Right renal cortex interstitium (tissue), 3 donors: ENCODE measurements at places on chromosomes 5 and 9. TPM values are rescaled to one million over a fixed set of nuclear protein-coding genes. Genes with fewer than 3 reads are reported as not detected.

GRCh38 chr5:138465261-138466124 is at the start of gene EGR1:
Gene EGR1, plus strand, starts transcription at chr5:138465479. Its CDS starts 283 bp downstream, at chr5:138465762.
- peak; percentile 88 for DNase-seq

PCDHB14 gene
- polyA plus RNA-seq, result 7.2 TPM

- no peak for DNase-seq
Observed at GRCh38 chr5:63687854-63688516, 274.3 kb downstream of the HTR1A start.

- no peak for DNase-seq
Observed at GRCh38 chr5:77957-78804, 13.8 kb upstream of the PLEKHG4B start.

GRCh38 chr9:3215658-3216057 is 310.1 kb downstream of the RFX3 start:
- DNase-seq, result no peak

GRCh38 chr5:135372654-135373381 is 26.2 kb downstream of the MACROH2A1 start:
- DNase-seq, result no peak

DNA sequence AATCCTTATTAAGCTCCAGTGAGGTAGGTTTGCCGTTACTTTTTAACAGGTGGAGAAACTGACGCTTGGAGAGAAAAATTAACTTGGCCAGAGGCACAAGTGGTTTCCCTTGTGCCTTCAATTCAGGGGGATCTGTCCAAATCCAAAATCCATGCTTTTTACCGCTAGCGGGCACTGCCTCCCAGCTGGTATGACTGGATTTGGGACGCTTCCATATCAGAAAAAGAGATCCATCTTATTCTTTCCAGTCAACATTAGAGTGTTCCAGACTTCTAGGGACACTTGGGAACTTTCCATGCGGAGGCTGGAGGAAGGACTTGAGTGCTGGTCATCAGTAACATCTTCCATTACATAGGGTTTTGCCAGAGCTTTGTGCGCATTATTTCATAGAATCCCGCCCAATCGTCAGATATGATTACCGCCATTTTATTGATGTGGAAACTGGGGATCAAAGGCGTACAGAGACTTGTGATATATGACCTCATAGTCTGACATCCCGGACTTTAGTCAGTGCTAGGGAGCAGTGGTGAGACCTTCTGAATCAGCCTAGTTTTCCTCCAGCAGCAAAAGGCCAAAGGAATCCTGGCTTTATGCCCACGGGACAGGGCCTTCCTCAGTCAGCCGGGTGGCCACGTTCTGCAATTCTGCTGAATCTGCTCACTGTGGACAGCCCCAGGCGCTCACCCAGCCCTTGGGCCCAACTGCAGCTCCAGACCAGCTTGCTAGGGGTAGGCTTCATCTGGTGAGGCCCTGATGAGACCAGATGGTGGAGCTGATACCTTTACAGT is 1.1 kb upstream of the GNPDA1 start:
- no peak for DNase-seq

- no peak for DNase-seq
Observed at GRCh38 chr5:8807636-8808035, 738.2 kb downstream of the SEMA5A start.

DNA sequence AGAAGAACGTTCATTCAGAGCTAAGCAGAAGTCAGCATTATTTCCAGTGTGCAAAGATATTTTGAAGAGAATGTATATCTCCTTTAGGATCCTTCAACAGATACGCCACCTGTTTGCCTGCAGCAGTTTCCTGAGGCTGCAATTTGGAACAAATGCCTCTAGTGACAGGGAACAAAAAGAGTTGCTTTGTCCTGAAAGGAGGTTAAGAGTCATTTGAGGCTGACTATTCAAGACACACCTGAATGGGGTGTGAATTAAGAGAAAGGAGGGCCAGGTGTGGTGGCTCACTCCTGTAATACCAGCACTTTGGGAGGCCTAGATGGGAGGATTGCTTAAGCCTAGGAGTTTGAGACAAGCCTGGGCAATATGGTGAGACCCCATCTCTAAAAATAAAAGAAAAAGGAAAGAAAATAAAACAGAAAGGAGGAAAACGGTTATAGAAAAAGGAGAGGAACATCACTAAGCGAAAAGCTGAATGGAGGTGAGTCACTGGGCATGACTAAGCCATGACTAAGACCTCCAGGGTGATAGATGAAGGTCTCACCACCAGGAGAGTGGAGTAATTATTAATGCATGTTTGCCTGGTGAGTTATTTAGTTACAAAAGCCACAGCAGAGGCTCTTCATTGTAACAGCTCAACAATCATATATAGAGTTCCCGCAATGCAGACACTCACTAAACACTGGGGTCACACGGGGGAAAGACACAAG is 255.2 kb upstream of the TNC start:
- no peak for DNase-seq

CFAP157 gene
- 2.7 TPM for polyA plus RNA-seq

FAM221B gene
- polyA plus RNA-seq, result 0.11 TPM

DNA sequence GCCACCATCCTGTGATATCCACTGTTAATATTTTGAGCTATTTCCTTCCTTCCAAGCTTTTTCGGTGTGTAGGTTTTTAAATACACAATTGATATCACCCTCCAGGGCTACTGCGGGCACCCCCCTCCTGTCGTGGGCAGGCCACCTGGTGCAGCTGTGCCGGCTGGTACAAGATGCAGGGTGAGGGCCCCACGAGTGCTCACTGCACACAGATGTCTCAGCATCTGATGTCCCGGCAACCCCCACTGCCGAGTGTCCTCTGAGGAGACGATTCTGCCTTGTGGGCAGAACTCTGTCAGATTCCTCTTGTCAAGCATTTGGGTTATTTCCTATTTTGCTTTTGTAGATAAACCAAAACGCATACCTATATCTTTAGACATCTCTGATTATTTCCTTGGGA is 25.1 kb downstream of the CACNA1B start:
- no peak for DNase-seq

SH3RF2 gene
- polyA plus RNA-seq, result 3.8 TPM

DNA sequence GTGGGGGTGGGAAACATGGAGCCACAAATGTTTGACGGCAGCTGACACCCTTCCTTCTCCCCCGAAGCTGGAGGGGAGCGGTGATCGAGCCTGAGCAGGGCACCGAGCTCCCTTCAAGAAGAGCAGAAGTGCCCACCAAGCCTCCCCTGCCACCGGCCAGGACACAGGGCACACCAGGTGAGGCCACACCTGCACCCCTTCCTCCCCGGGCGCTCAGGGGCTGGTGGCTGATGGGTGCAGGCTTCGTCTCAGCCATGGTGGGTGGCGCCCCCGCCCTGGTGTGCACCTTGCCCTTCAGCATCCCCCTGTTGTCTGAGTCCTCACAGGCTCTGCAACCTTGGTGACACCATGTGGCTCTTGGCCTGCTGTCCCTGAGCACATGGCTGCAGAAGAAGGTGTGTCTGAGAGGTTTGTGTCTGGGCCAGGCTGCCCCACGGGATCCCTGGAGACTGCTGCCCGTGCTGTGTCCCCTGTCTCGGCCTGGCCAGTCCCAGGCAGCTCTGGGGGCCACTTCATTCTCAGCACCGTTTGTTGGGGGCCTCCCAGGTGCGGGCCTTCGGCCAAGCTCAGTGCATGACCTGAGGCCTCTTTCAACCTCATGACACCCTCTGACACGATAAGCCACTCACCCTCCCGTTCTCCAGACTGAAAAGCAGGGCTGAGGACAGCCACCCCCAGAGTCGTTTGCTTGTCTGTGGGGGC is 11.1 kb downstream of the MAN1B1 start:
- no peak for DNase-seq

DNAH5 gene
- polyA plus RNA-seq, result 2.5 TPM
